Stimulated activated naive CD4-positive, alpha-beta T cell treated with Interleukin-2 at 50 U/mL for 16 hours (primary cell): ENCODE measurements at places on chromosomes 4 and X.

GRCh38 chr4:138838251-138838650 is 177.3 kb upstream of the NOCT start:
- no peak for DNase-seq

GRCh38 chr4:102338405-102338804 is 6.9 kb downstream of the SLC39A8 start:
- no peak for DNase-seq

- DNase-seq = no peak
Observed at GRCh38 chr4:40721730-40722171, 28.0 kb upstream of the NSUN7 start.

DNA sequence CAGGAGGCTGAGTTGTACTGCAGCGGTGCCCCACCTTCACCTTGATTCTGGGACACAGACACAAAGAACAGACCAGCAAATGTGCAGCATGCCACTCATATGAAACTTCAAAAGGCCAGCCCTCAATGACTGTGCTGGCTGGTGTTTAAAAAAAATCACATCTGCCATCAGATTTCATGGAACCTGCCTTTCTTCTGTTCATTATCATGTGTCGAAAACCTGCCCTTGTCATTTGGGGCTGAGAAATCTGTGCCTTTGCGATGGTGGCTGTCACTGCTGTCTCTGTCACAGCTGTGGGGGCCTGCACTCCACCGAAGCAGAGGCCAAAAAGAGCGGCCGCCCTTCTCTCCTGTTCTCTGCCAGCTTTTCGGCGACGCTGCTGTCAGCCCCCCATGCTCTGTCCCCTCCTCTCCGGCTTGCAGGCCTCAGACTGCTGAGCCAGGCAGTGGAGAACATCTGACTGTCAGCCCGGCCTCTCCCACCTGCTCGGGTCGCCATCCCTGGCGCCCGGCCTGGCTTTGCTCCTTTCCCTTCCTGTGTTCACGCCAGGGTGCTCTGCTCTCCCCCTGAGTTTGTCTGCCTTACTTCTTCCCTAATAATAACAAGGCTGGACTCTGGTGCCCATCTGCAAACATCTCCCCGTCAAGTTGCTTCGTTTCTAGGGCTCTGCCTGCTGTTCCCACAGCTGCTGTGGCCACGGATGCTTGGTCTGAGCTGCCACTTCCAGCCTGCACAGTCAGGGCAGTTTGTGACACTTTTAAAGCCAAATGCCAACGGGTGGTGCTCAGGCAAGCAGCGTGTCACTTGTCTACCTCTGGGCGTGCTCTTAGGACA is 355.2 kb downstream of the UNC5C start:
- no peak for DNase-seq

DNA sequence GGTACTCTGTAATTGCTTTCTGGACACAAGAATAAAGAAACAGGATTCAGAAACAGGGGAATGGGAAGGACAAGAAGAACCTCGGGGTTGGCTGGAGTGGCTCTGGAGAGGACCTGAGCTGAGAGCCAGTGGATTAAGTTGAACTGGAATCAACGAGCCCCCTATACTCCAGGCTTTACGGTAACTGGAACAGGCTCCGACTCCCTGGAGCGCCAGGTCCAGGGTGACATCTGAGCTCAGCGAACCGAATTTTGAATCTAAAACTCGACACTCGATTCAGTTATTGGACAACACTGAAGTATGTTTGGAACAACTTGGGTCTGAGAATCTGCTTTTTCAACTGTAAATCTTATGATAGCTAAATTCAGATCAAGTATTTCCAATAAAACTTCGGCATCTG is 23.9 kb downstream of the HMX1 start:
- DNase-seq = no peak

GRCh38 chr4:60482921-60483351 is 717.2 kb upstream of the ADGRL3 start:
- no peak for DNase-seq

DNA sequence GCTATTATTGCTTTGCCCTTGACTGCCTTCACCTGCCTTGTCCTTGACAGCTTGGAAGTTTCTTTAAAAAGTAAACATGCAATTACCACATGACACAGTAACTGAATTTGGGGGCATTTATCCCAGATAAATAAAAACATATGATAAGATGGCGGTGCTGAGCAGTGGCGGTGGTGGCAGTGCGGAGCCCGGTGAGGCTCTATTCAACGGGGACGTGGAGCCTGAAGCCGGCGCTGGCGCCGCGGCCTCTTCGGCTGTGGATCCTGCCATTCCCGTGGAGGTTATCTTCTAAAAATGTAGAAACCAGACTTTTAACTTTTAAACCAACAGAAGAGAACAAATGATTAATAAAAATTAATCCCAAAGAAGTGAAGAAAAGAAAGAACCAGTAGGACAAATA is 59.7 kb upstream of the ZDHHC15 start:
- no peak for DNase-seq

DNA sequence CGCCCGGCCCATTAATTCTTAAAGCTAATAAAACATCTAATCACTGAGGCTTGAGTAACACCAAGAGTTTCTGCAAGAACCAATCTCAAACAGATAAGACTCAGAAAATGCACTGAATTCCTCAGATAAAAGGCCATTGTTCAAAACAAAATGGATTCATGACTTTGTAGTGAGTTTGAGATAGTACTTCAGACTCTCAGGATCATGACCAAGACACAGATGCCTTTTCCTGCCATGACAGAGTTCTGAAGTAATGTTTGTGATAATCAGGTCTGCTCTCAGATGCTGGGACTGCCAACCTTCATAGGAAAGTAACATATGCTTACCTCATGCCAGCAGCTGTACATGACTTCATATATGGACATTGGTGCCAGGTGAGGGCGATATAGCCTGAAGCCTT is 54.6 kb downstream of the NIPAL1 start:
- DNase-seq = no peak
